ENCODE measurements at places on chromosomes 12 and 14. TPM values are rescaled to one million over a fixed set of nuclear protein-coding genes. Genes with fewer than 3 reads are reported as not detected.

Gene FAR2
- 13.5 TPM for total RNA-seq

Gene MOK
- total RNA-seq, result 7.5 TPM

Gene TMBIM4
- 60.9 TPM for total RNA-seq

GRCh38 chr12:121060149-121061001 is 21.3 kb upstream of the OASL start:
- DNase-seq, result no peak

GRCh38 chr12:96130396-96131059 is 63.6 kb upstream of the ELK3 start:
- no peak for DNase-seq

GRCh38 chr12:56775638-56776037 is 12.5 kb downstream of the HSD17B6 start:
- DNase-seq, result no peak

DNA sequence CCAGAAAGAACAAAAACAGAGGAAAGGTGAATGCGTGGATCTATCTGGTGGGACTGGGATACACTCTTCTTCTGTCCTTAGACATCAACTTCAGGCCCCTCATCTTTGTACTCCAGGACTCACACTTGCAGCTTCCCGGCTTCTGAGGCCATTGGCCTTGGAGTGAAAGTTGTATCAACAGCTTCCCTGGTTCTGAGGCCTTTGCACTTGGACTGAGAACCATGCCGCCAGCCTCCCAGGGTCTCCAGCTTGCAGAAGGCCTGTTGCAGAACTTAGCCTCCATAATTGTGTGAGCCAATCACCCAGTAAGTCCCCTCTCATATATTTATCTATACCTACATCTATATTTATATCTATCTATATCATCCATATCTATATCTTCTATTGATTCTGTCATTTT is 218.4 kb downstream of the SOX5 start:
- DNase-seq, result no peak

DNA sequence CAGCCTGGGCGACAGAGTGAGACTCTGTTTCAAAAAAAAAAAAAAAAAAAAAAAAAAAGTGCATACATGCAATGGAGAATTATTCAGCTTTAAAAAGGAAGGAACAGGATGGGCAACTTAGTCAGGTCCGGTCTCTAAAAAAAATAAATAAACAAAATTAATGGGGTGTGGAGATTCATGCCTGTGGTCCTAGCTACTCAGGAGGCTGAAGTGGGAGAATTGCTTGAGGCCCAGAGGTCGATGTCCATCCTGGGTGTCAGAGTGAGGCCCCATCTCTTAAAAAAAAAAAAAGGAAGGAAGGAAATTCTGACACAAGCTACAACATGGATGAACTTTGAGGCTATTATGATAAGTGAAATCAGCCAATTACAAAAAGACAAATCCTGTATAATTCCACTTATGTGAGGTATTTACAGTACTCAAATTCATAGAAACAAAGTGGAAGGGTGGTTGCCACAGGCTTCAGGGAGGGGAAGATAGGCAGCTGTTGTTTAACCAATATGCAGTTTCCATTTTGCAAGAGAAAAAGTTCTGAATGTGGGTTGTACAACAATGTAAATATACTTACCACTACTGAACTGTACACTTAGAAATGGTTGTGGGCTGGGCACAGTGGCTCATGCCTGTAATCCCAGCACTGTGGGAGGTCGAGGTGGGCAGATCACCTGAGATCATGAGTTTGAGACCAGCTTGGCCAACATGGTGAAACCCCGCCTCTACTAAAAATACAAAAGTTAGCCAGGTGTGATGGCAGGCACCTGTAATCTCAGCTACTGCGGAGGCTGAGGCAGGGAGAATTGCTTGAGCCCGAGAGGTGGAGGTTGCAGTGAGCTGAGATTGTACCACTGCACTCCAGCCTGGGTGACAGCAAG is 12.3 kb upstream of the APOF start:
- no peak for DNase-seq

- no peak for DNase-seq
Observed at GRCh38 chr14:75905147-75905904, 76.5 kb downstream of the TGFB3 start.

All from epithelial cell of proximal tubule (primary cell).